ENCODE measurements at places on chromosomes 1 and 21.

- no peak for DNase-seq
These were observed 9.6 kb upstream of the SPEN start for GRCh38 chr1:15837931-15838330.

GRCh38 chr1:18644973-18645746, 14.5 kb downstream of the PAX7 start:
- no peak for DNase-seq

DNA sequence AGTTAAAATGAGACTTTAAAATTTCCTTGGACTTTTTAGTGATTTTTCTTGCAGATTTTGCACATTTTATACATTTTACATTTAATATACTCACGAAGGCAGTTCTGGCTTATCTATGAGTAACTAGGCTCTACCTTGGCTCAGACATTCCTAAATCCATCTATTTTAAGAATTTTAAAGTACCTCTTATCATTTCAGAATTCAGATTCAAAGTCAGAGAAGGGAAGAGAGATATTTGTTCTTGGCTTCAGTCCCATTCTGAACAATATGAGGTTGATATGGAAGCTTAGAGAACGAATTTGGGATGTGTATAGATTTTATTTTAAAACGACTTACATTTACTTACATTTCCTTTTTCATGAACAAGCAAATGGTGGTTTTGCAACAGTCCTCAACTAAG, 230.2 kb downstream of the LMO4 start:
- DNase-seq: no peak

GRCh38 chr1:117673405-117673804, 67.6 kb downstream of the TENT5C start:
- DNase-seq: no peak

GRCh38 chr21:38958940-38959691, 153.4 kb downstream of the ETS2 start:
- no peak for DNase-seq

GRCh38 chr1:223125766-223126165, 17.3 kb downstream of the TLR5 start:
- DNase-seq: no peak

- DNase-seq: no peak
These were observed 84.0 kb downstream of the SYT14 start for GRCh38 chr1:210022044-210022443.

- DNase-seq: no peak
These were observed 186.4 kb upstream of the ZRANB2 start for GRCh38 chr1:71267220-71267619.

DNA sequence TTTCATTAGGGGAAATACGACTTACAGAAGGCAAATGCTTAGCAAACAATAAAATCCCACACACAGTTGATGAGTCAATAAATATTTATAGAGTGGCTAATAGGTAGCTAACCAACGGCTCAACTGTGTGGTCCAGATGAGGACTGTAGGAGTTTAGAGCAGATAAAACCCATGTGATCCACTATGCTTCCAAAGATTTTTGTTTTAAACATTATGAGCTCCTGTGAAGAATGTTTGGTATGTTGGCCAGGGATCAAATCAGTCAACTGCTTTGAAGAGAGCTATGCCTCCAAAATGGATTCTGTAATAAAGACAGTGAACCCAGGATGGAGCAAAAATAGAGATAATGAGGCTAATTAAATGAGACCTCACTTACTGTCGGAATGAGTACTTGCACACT, 72.3 kb upstream of the COL11A1 start:
- no peak for DNase-seq

- no peak for DNase-seq
These were observed 1.5 kb downstream of the CCN1 start for GRCh38 chr1:85581802-85582686.
